ENCODE measurements at places on chromosomes 2 and 18.

GRCh38 chr18:32930695-32931301 lies 158.0 kb upstream of the KLHL14 start:
- no peak for DNase-seq

GRCh38 chr18:14940735-14941134 lies 192.8 kb downstream of the ANKRD30B start:
- DNase-seq = peak; percentile 31

DNA sequence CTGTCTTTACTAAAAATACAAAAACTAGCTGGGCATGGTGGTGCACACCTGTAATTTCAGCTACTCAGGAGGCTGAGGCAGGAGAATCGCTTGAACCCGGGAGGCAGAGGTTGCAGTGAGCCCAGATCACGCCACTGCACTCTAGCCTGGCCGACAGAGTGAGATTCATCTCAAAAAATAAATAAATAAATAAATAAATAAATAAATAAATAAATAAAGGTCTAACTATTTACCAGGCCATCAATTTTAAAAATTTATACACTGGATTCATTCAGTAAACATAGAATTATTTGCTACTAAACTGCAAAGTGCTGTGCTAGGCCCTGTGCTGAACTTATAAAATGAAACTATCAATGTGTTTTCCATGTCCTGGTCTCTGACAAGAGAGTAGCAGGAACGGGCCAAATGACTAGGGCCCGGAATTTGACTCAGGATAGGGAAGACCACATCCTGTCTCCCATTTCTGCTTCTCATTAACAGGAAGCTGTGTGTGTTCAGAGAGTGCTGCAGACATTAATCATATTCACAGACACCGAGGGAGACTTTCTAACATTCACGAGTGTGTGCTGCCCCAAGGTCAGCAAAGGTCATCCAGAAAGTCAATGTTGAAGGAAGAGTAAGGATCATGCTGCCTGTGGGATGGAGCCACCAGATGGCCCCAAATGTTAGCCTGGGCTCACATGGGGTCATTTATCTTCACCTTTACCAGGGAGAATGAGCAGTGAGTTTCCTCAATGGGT lies 95.8 kb downstream of the SPP2 start:
- DNase-seq = no peak

DNA sequence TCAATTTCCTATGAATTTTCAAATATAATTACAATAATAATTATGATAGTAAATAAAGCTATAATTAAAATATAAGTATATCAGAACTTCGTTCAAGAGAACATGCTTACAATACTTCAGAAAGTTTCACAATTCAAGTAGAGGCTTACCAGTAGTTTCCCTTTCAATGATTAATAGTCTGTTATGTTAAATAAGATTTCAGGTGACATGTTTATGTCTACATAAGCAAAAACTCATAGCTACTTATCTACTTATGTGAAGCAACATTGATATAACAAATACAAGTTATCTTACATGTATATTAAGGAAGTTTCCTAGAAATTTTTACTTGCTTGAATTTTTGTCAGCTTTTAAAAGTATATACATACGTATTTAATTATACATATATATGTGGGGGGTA lies 4.5 kb upstream of the COL3A1 start:
- DNase-seq = no peak

- DNase-seq = no peak
Observed at GRCh38 chr2:111162718-111163331, 42.1 kb downstream of the BCL2L11 start.

DNA sequence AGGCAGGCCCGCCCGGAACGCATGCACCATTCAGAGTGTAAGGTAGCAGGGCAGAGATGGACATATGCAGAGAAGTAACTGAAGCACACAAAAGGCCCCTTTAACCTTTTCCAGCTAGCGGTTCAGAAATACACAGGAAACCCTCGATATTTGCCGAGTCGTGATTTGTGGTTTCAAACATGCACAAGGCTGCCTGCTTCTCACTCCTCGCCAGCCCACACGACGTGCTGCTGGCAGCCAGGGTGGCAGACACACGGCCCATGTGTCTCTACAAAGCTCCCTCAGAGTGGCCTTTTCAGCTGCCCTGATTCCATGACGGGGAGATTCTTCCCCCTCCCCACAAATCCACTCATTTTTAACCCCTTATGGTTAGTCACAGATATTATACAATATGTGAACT lies 23.6 kb downstream of the ZBTB7C start:
- DNase-seq = no peak

- no peak for DNase-seq
Observed at GRCh38 chr2:72917877-72918553, 696 bp downstream of the EMX1 start.

DNA sequence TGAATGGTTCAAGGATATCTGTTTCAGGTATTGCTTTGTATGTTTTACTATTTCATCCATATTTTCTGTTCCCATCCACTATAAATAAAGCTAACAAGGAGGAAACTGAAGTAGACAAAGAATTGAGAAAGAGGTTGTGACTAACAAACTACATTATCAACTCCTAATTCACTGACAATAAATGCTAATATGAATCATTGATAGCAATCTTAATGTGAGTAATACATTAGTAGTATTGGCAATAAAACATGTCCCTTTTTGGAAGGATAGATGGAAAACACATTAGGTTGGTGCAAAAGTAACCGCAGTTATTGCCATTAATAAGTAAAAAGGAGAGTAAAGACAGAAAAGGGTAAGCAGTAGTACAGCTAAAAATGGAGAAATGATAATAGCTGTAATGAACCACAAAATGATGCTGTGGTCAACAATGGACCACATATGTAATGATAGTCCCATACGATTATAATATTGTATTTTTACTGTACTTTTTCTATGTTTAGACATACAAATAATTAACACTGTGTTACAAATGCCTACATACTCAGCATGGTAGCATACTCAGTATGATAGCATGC lies 104.7 kb downstream of the THADA start:
- DNase-seq = no peak

GRCh38 chr2:219430633-219431615 lies 3.7 kb upstream of the SPEG start:
- DNase-seq = no peak

DNA sequence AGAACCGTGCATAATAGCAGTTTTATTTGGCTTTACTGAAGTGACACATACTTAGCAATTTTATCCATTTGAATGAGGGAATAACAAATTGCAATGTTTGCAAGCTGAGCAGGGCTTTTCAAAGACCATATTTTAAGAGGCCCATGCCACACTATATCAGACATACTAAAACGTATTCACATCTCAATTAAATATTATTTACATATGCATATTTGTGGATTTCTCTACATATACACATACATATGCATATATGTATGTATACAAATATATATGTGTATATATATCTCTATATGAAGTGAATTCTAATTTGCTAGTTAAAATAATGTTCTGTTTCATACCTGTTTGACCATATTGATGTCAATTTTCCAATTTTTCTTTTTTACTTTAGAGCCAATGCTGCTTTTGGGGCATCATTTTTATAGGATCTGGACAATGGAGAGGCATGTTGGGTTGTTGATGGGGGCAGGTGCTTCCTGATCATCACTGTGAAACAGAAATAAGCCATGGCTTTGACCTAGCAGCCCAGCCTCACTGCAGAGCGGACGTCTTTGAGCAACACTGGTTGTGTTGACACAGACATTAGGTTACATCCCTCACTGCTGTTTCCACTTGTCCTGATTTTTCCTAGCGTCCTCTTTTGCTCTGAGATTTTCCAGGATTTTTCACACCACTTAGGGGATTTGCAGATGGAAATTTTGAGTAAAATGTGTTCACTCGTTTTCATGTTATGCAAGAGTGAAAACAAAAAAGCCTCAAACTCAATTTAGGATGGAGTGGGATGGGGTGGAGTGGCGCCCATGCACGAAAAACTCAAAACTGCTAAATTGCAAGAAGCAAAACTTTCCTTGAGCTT lies 56.9 kb downstream of the RDH14 start:
- no peak for DNase-seq

All from vagina (tissue), 2 donors.